ENCODE measurements at places on chromosomes 3 and 15. TPM values are rescaled to one million over a fixed set of nuclear protein-coding genes. Genes with fewer than 3 reads are reported as not detected.

- no peaks in the 10 kb centered on the region for H3K4me1 ChIP-seq
- no peak overlapping the region for H3K27ac ChIP-seq
- H3K4me3 ChIP-seq, result no peak overlapping the region
- peak; percentile 33 for DNase-seq
Measured at GRCh38 chr3:118628704-118629341, 405.8 kb downstream of the IGSF11 start.

DNA sequence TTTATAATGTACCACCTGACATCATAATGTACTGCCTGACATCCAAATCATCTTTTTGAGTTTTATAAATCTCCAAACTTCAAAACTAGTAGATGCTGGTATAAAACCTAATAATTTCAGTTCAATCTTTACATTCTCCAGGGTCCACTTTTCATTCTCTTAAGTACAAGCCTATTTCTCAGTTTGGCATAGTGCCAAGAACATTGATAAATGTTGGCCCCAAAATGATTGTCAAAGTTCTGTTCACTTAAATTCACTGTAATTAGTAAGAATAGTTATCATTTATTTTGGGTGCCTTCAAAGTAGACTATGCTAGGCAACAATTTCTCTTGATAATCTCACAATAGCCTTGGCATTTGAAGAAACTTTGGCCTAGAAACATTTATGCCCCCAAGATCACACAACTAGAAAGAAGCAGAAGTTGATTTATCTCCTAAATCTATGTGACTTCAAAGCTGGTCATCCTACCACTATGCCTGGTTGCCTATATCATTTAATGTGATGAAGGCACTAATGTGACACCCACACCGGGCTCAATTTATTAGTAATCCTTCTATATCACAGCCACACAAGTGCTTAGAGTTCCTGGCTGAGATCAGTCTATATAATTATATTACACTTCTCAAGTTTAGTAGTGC lies 101.7 kb downstream of the ZNF609 start:
- H3K4me3 ChIP-seq, result no peak overlapping the region
- H3K27me3 ChIP-seq, result no peaks in the 10 kb centered on the region

DNA sequence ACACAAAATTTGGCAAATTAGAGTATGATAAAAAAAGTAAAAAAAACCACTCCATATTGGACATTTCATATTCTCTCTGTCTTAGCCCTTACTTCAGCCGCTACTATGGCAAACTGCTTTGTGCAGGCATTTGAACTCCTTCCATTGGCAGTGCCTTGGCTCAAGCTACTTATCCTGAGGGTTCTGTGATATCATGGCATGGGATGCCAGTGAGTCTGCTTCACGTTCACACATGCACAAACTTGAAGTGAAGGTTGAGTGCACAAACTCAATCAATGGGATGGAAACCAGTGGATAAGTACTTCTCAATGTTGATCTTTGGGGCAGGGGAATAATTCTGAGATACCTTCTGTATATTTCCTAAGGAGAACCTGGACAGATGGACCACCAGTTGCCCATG lies 117.2 kb downstream of the IL20RB start:
- no peaks in the 10 kb centered on the region for H3K27me3 ChIP-seq
- no peak for DNase-seq
- H3K4me3 ChIP-seq, result no peak overlapping the region
- H3K4me1 ChIP-seq, result no peaks in the 10 kb centered on the region
- H3K27ac ChIP-seq, result no peak overlapping the region

DNA sequence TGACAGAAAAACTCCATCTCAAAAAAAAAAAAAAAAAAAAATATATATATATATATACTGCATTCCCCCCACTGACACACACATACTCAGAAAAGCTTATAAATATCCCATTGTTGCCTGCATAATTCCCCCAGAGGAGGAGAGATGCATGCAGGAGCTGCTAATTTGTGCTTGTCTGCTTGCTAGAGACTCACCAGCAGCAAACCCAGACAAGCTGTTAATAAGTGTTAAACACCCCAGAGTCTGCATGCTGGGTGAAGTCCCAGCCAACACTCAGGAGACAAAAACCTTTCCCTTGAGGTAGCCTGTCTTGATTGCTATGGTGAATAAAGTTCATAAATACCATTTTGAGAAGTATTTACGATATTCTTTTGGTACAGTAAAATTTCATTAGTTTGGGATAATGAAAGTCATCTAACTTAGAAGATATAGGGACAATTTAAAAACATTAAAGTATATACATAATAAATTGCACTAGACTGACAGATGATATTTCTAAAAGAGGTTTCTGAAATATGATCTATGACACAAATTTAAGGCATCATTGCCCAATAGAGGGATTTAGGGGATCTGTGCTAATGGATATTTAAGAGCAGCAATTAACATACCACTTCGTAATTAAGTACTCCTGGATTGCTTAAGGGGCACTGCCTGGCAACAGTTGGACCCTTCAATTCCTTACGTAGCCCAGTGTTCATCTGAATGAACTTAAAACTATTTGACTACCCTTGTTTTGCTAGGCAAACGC lies 400.0 kb upstream of the C2CD4B start:
- H3K27ac ChIP-seq, result no peak overlapping the region
- no peaks in the 10 kb centered on the region for H3K27me3 ChIP-seq
- peaks cover 6% of the 10 kb centered on the region for H3K4me1 ChIP-seq
- DNase-seq, result no peak

Gene C15orf62
- 1.2 TPM for total RNA-seq

Gene ISL2
- total RNA-seq, result 0.39 TPM

All from upper lobe of left lung (tissue), 6 donors.